Activated CD4-positive, alpha-beta T cell treated with anti-CD3 and anti-CD28 coated beads for 36 hours (primary cell): ENCODE measurements at places on chromosomes 2 and 18. TPM values are rescaled to one million over a fixed set of nuclear protein-coding genes. Genes with fewer than 3 reads are reported as not detected.
A peak's percentile ranks its signal among the peaks of the same experiment; 100 is the strongest.

The TUBA3E gene
- total RNA-seq, result not detected

The UGT1A4 gene
- not detected for total RNA-seq

DNA sequence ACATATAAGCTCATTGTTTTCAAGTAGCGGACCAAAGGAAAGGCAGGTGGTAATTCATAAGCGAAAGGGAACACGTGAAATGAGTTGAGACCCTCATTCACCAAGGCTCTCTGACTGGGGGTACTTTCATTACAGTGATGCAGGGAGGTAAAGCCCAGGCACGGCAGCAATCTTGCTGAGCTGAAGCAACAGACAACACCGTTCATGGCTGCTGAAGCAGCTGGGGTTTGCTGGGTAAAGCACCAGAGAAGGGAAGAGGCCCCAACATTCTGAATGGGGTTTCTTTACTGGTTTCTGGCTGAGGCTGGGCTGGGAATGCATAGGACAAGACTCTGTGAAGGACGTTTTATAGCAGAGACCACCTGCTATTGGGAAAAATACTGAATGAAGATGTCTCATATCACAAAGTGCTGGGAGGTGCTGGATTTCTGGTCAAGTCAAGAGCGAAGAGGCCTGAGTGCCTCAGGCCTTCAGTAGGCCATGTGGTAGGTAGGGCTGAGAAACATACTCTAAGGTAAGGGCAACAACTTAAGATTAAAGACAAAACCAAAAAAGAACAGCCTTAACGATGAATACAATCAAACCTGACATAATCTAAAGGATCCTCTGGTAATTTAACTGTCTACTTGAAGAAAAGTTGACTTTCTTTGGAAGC, 324.7 kb upstream of the PIK3C3 start:
- DNase-seq, result no peak
- no peaks in the 10 kb centered on the region for H3K36me3 ChIP-seq
- H3K4me3 ChIP-seq, result no peak overlapping the region

DNA sequence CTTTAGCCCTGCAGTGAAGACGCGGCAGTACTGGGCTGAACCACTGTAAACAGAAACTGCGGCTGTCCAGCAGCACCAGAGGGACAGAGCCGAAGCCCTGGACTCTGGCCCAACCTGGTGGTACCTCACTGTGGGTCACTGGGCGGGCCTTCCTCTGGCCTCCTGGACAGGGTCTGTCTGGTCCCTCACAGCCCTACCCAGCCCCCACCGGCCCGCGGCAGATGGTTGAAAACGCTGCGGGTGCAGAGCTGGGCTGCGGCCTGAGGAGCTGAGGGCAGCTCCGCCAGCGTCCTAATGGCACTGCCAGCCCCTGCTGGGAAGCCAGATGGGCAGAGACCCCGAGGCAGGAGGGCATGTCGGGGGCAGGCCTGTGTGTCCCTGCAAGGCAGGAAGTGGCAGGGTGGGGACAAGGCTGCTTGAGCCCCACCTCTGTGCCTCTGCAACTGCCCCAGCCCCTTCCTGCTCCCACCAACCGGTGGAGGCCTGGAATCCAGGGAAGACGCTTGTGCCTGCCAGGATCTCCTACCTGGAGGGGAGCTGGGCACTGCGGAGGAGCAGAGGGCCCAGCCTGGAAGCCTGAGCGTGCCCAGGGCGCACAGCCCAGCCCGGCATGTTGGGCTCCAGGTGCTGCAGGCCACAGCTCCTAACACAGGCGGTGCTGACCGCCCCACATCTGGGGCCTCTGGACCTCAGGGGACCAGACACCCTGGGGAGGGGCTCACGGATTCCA, 36.3 kb downstream of the HS6ST1 start:
- H3K4me1 ChIP-seq, result peaks cover 6% of the 10 kb centered on the region
- H3K27me3 ChIP-seq, result no peaks in the 10 kb centered on the region
- H3K36me3 ChIP-seq, result no peaks in the 10 kb centered on the region
- DNase-seq, result no peak
- H3K4me3 ChIP-seq, result no peak overlapping the region
- H3K27ac ChIP-seq, result no peak overlapping the region

DNA sequence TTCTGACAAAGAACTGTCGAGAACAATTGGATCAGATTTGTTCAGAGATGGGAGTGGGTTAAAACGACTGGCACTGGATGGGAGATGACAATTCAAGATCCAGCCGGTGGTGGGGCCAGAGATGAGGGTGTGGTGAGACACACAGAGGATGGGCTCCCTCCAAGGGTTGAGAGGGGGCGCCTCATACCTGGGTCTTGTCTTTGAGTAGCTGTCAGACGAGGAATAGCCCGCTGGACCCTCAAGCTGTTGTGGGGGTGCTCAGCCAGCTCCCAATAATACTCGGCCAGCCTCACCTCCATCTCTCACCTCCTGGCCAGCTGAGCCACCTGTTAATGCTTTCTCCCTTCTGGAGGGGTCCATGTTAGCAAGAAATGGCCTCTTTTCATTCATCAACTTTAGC, 14.0 kb downstream of the INPP5D start:
- no peaks in the 10 kb centered on the region for H3K27me3 ChIP-seq
- H3K27ac ChIP-seq, result no peak overlapping the region
- peaks cover 27% of the 10 kb centered on the region for H3K36me3 ChIP-seq
- H3K4me3 ChIP-seq, result no peak overlapping the region

DNA sequence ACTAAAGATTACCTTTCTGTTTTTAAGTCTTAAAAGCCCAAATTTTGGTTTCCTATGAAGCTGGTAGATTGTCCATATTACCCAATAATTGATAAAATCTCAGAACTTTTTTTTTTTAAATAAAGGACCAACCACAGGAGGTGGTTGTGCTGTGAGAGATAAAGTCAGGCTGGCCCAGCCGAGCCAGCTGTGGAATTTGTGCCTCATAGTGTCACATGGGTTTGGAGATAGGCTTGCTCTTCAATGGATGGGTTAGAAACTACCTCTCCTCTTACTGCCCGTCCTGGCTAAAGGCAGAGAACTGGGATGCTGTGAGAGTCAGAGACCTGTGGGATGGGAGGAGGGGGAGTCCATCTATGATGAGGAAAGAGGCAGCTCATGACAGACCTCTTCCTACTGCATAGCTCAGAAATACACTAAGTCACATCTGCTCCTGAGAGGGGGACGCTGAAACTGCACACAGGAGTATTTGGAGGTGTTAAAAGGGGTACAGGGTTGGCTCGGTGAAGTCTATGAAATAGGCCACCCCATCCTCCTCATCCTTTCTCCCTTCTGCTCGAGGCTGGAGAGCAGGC, 99.7 kb upstream of the MGAT4A start:
- no peak overlapping the region for H3K4me3 ChIP-seq
- no peak overlapping the region for H3K27ac ChIP-seq
- H3K27me3 ChIP-seq, result no peaks in the 10 kb centered on the region
- DNase-seq, result no peak

- peak overlapping the region; percentile 100 for H3K27ac ChIP-seq
- H3K27me3 ChIP-seq, result no peaks in the 10 kb centered on the region
- peak; percentile 70 for DNase-seq
These were observed 2.1 kb downstream of the PCBP1 start for GRCh38 chr2:70089220-70089982.

DNA sequence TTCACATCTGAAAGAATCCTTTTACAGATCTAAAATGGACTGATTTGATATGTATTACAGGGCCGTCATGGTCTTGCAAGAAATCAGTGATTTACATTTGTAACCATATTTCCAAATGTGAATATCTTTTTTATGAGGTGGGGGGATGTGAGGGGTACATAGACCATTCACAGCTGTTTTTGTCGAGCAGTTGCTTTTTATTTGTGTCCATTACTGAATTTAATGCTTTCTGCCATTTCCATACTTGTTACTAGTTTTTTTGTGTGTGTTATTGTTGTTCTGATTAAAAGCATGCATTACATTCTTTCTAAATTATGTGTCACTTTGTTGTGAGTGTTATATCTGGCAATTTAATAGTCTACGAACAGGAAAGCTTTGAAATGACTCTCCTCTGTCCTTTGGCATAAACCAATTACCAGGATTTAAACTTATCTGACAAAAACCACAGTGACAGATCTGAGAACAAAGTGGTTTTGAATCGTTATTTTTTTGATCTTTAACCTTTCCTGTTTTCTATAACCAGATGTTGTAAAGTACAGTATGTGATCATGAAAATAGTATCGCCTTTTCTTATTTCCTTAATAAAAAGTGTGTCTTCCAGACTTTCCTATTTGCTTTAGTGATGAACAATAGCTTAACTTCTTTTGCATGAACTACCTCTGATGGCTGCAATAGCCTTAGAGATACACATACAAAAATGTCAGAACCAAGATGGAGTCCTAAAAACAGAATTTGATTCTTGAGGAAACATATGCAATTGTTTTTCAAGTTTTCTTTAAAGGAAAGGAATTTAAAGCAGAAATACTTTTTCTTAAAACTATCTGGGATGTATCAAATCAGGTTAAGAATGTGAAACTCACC, 354.2 kb upstream of the ACVR2A start:
- no peaks in the 10 kb centered on the region for H3K36me3 ChIP-seq
- H3K4me3 ChIP-seq, result no peak overlapping the region
- no peaks in the 10 kb centered on the region for H3K27me3 ChIP-seq
- no peak overlapping the region for H3K27ac ChIP-seq
- peaks cover 22% of the 10 kb centered on the region for H3K4me1 ChIP-seq

DNA sequence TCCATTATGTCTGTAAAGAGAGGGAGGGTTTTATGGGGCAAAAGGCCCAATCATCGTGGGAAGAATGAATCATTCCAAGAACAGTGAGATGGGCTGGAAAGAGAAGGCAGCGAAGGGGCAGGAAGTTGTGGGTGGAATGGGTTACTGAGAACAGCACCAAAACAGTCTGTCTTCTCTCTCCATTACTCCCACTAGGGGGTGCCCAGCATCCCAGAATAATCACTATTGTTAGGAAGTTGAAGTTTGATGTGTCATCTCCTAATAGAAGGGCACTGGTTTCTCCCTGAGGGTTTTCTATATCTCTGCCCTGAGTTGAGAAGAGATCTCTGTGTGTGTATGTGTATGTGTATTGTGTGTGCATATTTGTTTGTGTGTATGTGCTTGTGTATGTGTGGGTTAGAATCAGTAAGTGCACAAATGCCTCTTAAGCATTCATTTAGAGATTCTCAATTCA, 76.6 kb upstream of the MAP4K3 start:
- DNase-seq, result peak; percentile 84
- H3K4me1 ChIP-seq, result peaks cover 33% of the 10 kb centered on the region
- H3K4me3 ChIP-seq, result peak overlapping the region; percentile 21
- H3K27ac ChIP-seq, result peak overlapping the region; percentile 83
- peaks cover 3% of the 10 kb centered on the region for H3K27me3 ChIP-seq
- H3K36me3 ChIP-seq, result no peaks in the 10 kb centered on the region
